ENCODE measurements at places on chromosomes 4 and X.

DNA sequence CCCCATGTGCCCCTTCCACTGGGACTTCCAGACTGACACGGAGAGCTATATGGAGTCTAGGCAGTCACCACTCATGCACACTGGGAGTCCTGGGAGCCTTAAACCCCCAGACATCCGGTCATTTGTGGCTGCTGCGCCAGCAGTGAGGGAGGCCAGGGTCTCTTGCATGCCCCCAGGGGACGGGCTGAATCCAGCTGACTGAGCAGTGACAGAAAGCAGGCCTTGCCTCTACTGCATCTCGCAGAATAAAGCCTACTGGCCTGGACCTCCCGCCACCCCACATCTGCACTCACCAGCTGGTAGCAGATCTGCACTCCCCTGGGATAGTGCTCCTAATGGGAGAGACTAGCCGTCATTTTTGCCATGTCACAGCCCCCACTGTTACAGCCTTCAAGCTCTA lies 1234.2 kb downstream of the FAM133A start:
- no peak for DNase-seq
- H3K4me3 ChIP-seq, result no peak overlapping the region
- H3K4me1 ChIP-seq, result no peaks in the 10 kb centered on the region
- no peaks in the 10 kb centered on the region for H3K27me3 ChIP-seq
- no peaks in the 10 kb centered on the region for H3K36me3 ChIP-seq

- peak overlapping the region; percentile 56 for H3K4me3 ChIP-seq
- H3K27ac ChIP-seq, result no peak overlapping the region
- H3K27me3 ChIP-seq, result peaks cover 62% of the 10 kb centered on the region
Measured at GRCh38 chr4:6200922-6201362, 593 bp upstream of the JAKMIP1 start.

GRCh38 chr4:19508442-19508841 lies 743.3 kb upstream of the SLIT2 start:
- H3K4me1 ChIP-seq, result no peaks in the 10 kb centered on the region
- H3K36me3 ChIP-seq, result no peaks in the 10 kb centered on the region
- DNase-seq, result no peak
- H3K4me3 ChIP-seq, result no peak overlapping the region
- no peaks in the 10 kb centered on the region for H3K27me3 ChIP-seq

- H3K4me3 ChIP-seq, result no peak overlapping the region
- H3K36me3 ChIP-seq, result no peaks in the 10 kb centered on the region
- H3K4me1 ChIP-seq, result no peaks in the 10 kb centered on the region
- no peak overlapping the region for H3K27ac ChIP-seq
Measured at GRCh38 chr4:154869301-154869700, 88.2 kb downstream of the RBM46 start.

- H3K4me3 ChIP-seq, result no peak overlapping the region
- no peaks in the 10 kb centered on the region for H3K4me1 ChIP-seq
- H3K27ac ChIP-seq, result no peak overlapping the region
- no peaks in the 10 kb centered on the region for H3K36me3 ChIP-seq
- no peak for DNase-seq
- H3K27me3 ChIP-seq, result no peaks in the 10 kb centered on the region
Measured at GRCh38 chrX:22196149-22196548, 76.6 kb upstream of the CBLL2 start.

- H3K27me3 ChIP-seq, result no peaks in the 10 kb centered on the region
- no peaks in the 10 kb centered on the region for H3K36me3 ChIP-seq
- peak overlapping the region; percentile 63 for H3K4me3 ChIP-seq
- DNase-seq, result peak; percentile 13
- H3K27ac ChIP-seq, result no peak overlapping the region
- H3K4me1 ChIP-seq, result peaks cover 2% of the 10 kb centered on the region
Measured at GRCh38 chrX:63350465-63350877, 661 bp downstream of the SPIN4 start.

GRCh38 chr4:12852338-12853307 lies 631.5 kb downstream of the RAB28 start:
- H3K27ac ChIP-seq, result no peak overlapping the region
- no peak for DNase-seq
- no peaks in the 10 kb centered on the region for H3K36me3 ChIP-seq
- H3K27me3 ChIP-seq, result no peaks in the 10 kb centered on the region
- no peaks in the 10 kb centered on the region for H3K4me1 ChIP-seq
- H3K4me3 ChIP-seq, result no peak overlapping the region

- no peaks in the 10 kb centered on the region for H3K36me3 ChIP-seq
- no peaks in the 10 kb centered on the region for H3K4me1 ChIP-seq
- no peaks in the 10 kb centered on the region for H3K27me3 ChIP-seq
- H3K27ac ChIP-seq, result no peak overlapping the region
Measured at GRCh38 chrX:17689971-17690409, 47.3 kb upstream of the SCML1 start.

GRCh38 chr4:77593101-77593500 lies 12.5 kb upstream of the CXCL13 start:
- no peak overlapping the region for H3K27ac ChIP-seq
- no peak overlapping the region for H3K4me3 ChIP-seq
- no peaks in the 10 kb centered on the region for H3K27me3 ChIP-seq
- no peak for DNase-seq

GRCh38 chrX:135531813-135532212 lies 11.4 kb downstream of the INTS6L start:
- no peaks in the 10 kb centered on the region for H3K36me3 ChIP-seq
- H3K27me3 ChIP-seq, result no peaks in the 10 kb centered on the region
- H3K4me1 ChIP-seq, result peaks cover 3% of the 10 kb centered on the region
- H3K27ac ChIP-seq, result no peak overlapping the region

DNA sequence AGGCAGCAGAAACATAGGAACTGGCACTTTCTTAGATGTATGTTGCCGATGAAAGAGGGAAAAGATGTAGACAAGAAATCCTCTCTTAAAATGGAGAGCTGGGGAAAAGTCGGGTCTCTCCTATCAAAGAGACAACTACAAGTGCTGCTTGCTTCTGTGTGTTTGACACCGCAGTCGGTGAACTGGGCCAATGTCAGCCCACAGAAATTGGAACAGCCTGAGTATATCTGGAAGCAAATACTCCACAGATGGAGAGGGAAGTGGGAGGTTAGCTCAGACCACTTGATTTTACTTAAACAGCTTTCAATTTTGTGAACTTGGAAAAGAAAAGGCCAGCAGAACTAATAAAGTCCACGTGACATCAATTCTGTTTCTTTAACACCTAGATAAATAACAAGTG lies 230.9 kb upstream of the FAT1 start:
- H3K27me3 ChIP-seq, result no peaks in the 10 kb centered on the region
- no peaks in the 10 kb centered on the region for H3K4me1 ChIP-seq
- DNase-seq, result no peak
- no peaks in the 10 kb centered on the region for H3K36me3 ChIP-seq
- no peak overlapping the region for H3K4me3 ChIP-seq

- peaks cover 27% of the 10 kb centered on the region for H3K27me3 ChIP-seq
- DNase-seq, result no peak
- peaks cover 18% of the 10 kb centered on the region for H3K4me1 ChIP-seq
- no peaks in the 10 kb centered on the region for H3K36me3 ChIP-seq
Measured at GRCh38 chr4:169268951-169269760, 1.6 kb downstream of the SH3RF1 start.

DNA sequence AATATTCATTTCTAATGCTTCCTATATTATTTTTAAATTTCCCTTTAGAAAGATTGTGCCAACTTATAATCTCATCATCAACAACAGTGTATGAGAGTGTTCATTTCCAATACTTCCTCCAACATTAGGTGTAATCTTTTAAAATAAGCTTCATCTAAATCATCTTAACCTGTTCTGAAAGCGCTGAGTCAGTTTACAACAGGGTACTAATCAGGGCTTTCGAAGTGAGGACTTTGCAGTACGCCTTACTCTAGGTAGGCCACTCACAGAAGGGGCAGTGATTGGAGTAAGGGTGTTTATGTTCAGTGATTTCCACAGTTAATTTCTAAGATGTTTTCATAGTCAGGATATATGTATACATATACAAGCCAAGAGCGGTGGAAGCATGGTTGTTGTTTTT lies 87.9 kb downstream of the FRAS1 start:
- H3K36me3 ChIP-seq, result no peaks in the 10 kb centered on the region
- H3K4me1 ChIP-seq, result no peaks in the 10 kb centered on the region
- no peak for DNase-seq
- H3K27ac ChIP-seq, result no peak overlapping the region
- no peaks in the 10 kb centered on the region for H3K27me3 ChIP-seq

DNA sequence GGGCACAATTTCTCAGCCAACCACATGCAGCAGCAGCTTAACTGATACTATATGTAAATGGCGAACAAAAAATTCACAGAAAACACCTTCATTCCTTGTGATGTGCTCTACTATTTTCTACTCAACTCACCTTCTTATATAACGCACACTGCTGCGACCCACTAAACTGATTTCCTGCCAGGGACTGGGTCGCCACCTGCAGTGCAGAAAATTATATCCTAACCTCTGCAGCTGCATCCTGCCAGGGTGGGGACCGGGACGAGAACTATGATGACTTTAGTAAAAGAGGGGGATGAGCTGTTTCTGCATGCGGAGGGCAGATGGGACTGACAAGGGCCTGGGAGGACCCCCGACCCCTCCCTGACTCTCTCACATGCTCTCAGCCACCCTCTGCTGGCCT lies 27.4 kb downstream of the ABLIM2 start:
- no peak overlapping the region for H3K4me3 ChIP-seq
- H3K27me3 ChIP-seq, result no peaks in the 10 kb centered on the region
- peak; percentile 31 for DNase-seq
- H3K27ac ChIP-seq, result peak overlapping the region; percentile 82
- no peaks in the 10 kb centered on the region for H3K36me3 ChIP-seq

DNA sequence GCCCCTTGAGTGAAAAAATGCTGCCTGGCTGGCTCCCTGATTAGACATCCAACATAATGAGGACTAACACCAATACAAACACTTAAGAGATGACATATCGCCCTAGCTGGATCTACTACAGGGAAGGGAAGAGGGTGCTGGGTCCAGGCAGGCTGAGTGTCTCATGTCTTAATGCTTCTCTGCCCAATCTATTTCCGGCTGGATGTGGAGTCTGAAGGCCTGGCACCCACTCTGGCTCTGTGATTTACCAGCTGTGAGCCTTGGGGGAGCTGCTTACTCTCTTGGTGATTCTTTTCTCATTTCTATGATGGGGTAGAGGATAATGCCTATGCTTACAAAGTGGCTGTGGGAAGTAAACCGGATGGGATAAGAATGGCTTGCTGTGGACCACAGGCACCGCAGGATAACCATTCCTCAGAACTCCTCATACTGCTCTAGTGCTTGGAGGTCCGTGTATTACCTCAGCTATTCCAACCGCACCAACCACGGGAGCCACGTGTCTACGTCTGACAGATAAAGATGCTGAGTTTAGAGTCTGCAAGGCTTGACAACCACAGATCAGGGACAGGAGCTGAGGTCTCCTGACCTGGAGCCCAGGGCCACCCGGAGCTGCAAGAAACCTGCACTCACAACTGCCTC lies 161.7 kb downstream of the AFAP1 start:
- no peaks in the 10 kb centered on the region for H3K4me1 ChIP-seq
- H3K36me3 ChIP-seq, result no peaks in the 10 kb centered on the region
- DNase-seq, result no peak
- no peak overlapping the region for H3K27ac ChIP-seq

GRCh38 chr4:100177126-100177525 lies 13.1 kb downstream of the DDIT4L start:
- no peaks in the 10 kb centered on the region for H3K27me3 ChIP-seq
- H3K4me1 ChIP-seq, result no peaks in the 10 kb centered on the region
- no peaks in the 10 kb centered on the region for H3K36me3 ChIP-seq
- no peak overlapping the region for H3K27ac ChIP-seq
- DNase-seq, result no peak
- no peak overlapping the region for H3K4me3 ChIP-seq

DNA sequence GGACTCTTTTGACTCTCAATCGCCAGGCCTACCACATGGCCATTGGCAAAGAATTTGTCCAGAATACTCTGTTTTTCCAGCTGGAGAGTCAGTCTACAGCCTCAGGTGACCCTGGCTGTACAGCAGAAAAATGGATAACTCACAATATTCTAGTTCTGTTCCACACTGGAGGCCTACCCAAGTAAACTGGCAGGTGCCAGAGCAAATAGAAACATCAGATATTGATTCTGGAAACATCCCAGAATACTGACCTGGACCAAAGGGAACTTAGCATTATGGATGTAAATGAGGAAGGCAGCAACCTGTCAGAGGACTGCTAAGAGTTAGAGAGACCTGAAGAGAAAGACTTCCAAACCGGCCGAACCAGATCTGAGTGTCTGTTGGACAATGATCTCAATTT lies 147.9 kb upstream of the SMAD1 start:
- H3K36me3 ChIP-seq, result no peaks in the 10 kb centered on the region
- H3K27me3 ChIP-seq, result no peaks in the 10 kb centered on the region
- no peak for DNase-seq
- H3K27ac ChIP-seq, result no peak overlapping the region

DNA sequence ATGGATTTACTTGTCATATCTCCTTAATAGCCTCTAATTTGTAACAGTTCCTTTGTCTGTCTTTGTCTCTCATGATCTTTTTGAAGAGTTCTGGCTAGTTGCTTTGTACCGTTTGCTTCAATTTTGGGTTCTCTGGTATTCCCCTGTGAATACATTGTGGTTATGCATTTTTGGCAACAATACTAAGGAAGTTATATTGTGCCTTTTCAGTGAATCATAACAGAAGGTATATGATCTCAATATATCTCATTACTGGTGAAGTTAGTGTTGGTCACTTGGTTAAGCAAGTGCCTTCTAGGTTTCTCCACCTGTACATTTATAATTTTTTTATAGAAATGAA lies 48.6 kb downstream of the DCLK2 start:
- H3K27me3 ChIP-seq, result no peaks in the 10 kb centered on the region
- no peaks in the 10 kb centered on the region for H3K36me3 ChIP-seq
- H3K4me1 ChIP-seq, result no peaks in the 10 kb centered on the region
- no peak for DNase-seq
- H3K27ac ChIP-seq, result no peak overlapping the region
- no peak overlapping the region for H3K4me3 ChIP-seq

DNA sequence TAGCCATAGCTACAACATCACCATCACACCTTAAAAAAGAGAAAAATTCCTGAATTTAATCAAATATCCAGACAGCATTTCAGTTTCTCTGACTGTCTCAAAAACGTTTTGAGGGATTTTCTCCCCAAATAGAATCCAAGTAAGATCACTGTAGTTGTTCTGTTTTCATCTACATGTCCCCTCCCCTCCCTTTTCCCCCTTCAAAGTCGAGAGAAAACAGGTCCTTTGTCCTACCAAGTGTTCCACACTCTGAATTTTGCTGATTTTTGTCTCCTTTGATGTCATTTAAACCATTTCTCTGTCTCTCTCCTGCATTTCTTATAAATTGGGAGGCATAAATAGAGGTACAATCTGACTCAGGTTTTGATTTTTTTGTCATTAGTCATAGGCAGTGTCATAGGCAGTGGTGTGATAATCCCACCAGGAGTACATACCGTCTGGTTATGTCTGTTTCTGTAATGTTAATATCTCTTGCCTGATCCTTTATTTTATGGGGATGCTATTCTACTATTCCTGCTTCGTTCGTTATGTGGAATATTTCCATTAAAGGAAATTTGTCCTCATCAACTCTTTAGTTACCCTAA lies 348.6 kb downstream of the PTTG2 start:
- H3K27me3 ChIP-seq, result no peaks in the 10 kb centered on the region
- H3K4me3 ChIP-seq, result no peak overlapping the region
- peaks cover 32% of the 10 kb centered on the region for H3K4me1 ChIP-seq
- no peak for DNase-seq
- H3K27ac ChIP-seq, result no peak overlapping the region

GRCh38 chr4:8112036-8112576 lies 46.5 kb downstream of the ABLIM2 start:
- no peak overlapping the region for H3K4me3 ChIP-seq
- H3K27me3 ChIP-seq, result peaks cover 4% of the 10 kb centered on the region
- no peaks in the 10 kb centered on the region for H3K4me1 ChIP-seq
- no peaks in the 10 kb centered on the region for H3K36me3 ChIP-seq

GRCh38 chrX:79147477-79147876 lies 3.0 kb downstream of the GPR174 start:
- no peak for DNase-seq
- H3K4me1 ChIP-seq, result no peaks in the 10 kb centered on the region
- H3K4me3 ChIP-seq, result peak overlapping the region; percentile 32
- no peaks in the 10 kb centered on the region for H3K27me3 ChIP-seq
- H3K36me3 ChIP-seq, result no peaks in the 10 kb centered on the region
